ENCODE measurements at places on chromosomes 4 and X. TPM values are rescaled to one million over a fixed set of nuclear protein-coding genes. Genes with fewer than 3 reads are reported as not detected.
A peak's percentile ranks its signal among the peaks of the same experiment; 100 is the strongest.

FUNDC1 gene
- 16.0 TPM for polyA plus RNA-seq

OTUD4 gene
- polyA plus RNA-seq: 5.3 TPM

NMU gene
- 0.33 TPM for polyA plus RNA-seq

SSX5 gene
- not detected for polyA plus RNA-seq

TCEAL7 gene
- polyA plus RNA-seq: not detected

GPR173 gene
- not detected for polyA plus RNA-seq

CT47A7 gene
- not detected for polyA plus RNA-seq

LEF1 gene
- 20.6 TPM for polyA plus RNA-seq

GRCh38 chrX:94854251-94854650 is 1180.2 kb downstream of the FAM133A start:
- DNase-seq: no peak

- DNase-seq: no peak
Measured at GRCh38 chr4:63169836-63170235, 1239.4 kb downstream of the TECRL start.

- DNase-seq: peak; percentile 63
Measured at GRCh38 chr4:7042503-7043283, 479 bp upstream of the TADA2B start.

- DNase-seq: no peak
Measured at GRCh38 chr4:588351-588849, 12.3 kb upstream of the TMEM271 start.

DNA sequence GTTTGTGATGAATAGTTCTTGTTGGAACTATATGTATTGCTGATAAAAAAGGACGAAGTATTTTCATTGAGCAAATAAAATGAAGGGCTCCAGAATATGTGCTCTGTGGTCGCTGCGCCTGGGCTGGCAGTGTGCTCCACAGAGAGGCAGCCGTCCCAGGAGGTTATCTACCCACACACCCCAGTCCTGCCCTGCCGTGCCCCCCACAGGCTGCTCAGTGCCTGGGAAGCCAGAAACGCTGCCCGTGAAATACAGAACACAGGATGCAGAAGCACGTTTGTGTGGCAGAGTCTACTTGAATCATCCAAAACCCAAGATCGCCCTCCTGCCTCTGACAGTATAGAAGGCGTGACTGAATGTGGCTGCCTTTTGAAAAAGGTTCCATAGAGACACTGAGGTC is 1.4 kb downstream of the CLDN22 start:
- no peak for DNase-seq

DNA sequence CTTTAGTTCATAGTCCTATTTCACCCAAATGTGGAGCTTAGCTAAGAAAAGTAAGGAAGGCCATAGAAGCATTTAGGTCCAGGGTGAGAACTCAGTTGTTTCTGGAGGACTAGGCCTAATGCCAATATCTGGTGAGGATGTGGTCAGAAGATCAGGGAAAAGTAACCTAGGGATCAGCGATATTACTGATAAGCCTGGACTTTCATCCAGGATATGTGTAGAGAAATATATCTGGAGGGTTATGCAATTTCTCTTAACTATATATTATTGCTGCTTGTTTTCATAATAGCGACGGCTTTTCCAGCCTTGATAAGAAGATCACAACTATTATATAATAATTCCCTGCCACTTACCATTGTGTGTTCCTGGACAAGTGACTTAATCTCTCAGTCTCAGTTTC is 81.1 kb downstream of the FRAS1 start:
- no peak for DNase-seq

- DNase-seq: no peak
Measured at GRCh38 chr4:17605236-17605635, 9.2 kb upstream of the MED28 start.

DNA sequence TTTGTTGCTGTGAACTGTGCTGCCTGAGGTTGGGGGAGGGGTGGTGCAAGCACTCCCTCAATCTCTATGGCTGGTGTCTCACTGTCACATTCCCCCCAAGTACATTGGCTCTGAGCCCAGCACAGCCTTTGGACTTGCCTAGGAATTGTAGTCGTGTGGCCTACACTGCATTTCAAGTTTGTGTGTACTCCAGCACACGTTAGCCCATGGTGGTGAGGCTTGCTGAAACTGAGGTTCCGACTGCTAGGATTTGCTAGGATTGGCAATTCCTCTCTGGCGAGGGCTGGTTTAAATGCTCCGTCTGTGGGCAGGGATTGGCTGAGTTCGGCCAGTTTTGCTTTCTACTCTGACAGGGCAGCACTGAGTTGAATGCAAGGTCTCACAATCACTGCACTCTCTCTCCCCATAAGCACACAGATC is 121.7 kb upstream of the CXXC4 start:
- no peak for DNase-seq

Measured in GM12878 (cell line).